Stimulated activated CD4-positive, alpha-beta T cell treated with anti-CD3 and anti-CD28 coated beads, Interleukin-4, amount 100 ng/mL, for 4 hours (primary cell): ENCODE measurements at places on chromosomes 16 and 17.

- DNase-seq, result no peak
These were observed 373.9 kb downstream of the CPPED1 start for GRCh38 chr16:12429756-12430155.

DNA sequence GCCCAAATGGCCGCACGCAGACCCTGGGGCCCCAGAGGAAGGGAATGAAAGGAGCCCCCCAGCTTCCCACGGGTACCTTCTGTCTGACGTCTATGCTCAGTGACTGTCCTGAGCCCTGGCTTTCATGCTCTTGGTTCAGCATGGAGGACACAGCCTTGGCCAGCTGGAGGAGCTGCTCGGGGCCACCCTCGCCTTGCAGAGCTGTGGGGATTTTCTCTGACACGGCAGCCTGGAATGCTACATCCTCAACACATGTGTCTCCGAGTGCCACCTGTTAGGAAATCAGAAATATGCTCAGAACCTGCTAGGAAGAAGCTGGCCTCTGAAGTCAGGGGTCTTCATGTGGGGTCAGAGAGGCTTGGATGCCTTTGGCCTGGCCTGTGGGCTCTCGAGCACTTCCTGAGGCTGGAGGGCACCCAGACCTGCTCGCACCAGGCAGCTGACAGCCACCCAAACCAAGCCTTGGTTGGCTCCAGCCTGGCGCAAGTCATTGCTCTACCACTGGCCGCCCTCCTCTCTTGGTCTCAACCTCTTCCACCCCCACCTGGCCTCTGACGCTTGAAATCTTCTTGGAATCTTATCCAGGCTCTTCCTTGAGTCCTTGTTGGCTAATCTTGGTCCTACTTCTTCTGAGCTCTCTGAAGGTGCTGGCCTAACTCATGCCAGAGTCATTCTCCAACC, 63.7 kb upstream of the BCO1 start:
- no peak for DNase-seq

DNA sequence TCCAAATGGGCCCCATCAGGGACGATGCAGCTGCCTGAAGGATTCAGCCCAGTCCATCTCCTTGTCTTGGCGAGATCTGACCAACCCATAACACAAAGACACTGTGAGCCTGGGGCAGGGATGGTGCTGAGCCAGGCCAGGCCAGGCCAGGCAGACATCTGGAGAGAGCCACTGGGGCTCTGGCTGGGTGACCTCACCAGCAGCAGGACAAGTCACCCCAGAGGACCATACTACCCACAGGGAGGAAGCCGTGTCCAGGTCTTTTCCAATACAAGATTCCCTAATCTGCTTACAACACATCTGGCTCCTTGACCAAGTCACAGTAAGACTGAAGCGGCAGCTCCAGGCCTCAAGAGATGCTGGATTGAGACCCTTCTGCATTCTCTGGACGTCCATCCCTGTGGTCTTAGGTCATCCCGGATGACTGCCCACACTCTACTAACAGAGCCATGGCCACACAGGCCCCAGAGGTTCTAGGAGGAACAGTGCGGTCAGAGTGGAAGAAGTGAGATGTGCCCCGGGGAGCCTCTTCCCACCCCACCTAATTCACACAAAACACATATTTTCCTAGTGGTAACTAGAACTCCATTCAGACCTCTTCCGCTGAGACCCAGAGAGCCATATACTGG, 81.8 kb upstream of the RCVRN start:
- no peak for DNase-seq

DNA sequence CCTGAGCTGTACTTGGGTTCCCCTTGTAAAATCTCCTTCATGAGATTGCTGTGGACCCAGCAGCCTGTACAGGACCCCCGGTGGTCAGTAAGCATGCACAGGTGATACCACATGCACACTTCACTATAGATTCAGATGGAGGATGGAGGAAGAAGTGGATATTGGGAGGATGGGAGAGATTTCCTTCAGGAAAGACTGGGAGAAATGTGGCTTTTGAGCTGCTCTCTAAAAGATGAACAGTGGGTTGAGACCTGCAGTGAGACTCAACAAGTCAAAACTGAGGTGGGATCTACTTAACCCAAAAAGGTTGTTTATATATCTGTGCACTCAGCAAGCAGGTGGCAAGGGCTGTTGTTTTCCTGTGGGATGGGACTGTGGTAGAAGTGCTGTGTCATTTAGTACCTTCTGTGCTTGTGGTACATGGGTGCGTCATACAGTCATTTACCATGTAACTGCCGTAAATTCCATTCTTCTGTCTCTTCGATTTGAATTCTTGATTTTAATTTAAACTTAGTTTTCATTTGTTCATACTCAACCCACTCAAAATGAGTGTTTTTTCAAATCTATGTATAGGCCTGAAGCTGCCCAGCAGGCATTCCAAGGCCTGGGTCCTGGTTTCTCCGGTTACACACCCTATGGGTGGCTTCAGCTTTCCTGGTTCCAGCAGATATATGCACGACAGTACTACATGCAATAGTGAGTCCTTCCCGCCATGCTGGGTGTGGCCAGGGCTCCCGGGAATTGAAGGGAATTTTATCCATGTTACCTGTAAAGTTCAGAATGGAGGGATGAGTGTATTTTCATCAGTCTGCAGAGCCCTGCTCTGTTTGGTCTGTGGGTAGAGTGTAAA, 6.9 kb downstream of the HERPUD1 start:
- DNase-seq, result no peak

DNA sequence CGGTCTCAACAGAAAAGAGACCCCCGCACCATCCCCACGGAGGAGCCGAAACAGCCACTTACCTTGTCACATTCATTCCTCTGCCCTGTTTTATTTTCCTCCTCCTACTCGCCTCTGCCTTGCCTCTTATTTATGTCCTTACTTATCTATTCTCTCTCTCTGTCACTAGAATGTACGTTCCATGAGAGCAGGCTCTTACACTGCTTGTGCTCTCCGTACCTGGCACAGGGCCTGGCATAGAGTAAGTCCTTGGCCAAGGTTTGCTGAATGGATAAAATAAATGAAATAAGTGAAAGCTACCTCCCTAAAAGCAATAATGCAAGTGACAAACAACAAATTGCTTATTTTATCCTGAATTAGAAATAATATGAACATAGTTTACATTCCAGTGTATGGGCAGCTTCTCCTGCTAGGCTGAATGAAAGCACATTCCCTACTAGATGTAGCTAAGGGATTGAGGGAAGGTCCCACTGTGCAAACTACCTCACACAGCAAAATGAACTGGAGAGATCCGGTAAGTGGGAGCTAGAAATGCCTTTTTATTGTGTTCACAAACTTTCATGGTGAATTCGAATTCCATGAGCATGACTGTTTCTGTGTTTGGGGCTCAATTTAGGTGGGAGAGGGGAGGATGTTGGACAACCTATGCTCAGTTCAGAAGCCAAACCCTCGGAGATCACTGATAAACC, 173.1 kb downstream of the PARN start:
- no peak for DNase-seq

DNA sequence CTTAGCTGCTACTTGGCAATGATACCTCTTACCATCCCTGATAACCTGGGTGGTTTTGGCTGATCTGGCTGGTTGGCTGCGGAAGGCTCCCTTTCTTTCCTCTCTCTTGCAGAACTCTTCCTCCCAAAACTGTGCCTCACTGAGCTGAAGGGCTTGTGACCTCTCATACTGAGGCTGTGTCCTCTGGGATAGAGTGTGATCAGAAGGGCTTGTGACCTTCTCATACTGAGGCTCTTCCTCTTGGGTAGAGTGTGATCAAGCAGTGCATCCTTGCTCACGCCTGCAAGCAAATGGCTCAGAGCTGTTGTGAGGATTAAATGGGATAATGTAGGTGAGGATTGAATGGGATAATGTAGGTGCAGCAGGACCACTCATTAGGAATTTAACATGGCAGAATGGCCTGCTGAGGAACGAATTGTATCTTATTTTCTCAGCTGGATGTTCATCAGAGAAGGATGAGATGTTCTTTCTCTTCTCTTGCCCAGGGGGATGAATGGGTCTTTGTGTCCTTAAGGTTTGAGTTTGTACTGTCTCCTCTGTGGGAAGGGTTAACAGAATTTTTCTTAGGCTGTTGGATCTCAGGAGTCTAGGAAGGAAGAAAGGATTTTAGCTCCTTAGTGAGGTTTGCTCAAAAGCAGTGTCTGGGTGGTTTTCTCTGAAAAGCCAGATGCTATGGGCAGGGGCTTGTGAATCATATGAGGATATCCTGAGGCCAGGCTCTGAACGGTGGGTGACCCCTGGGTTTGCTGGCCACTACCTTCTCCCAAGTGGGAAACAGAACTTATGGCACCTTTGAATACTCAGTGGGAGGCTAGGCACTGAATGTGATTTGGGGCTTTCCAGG, 130.0 kb upstream of the HS3ST2 start:
- DNase-seq, result no peak

DNA sequence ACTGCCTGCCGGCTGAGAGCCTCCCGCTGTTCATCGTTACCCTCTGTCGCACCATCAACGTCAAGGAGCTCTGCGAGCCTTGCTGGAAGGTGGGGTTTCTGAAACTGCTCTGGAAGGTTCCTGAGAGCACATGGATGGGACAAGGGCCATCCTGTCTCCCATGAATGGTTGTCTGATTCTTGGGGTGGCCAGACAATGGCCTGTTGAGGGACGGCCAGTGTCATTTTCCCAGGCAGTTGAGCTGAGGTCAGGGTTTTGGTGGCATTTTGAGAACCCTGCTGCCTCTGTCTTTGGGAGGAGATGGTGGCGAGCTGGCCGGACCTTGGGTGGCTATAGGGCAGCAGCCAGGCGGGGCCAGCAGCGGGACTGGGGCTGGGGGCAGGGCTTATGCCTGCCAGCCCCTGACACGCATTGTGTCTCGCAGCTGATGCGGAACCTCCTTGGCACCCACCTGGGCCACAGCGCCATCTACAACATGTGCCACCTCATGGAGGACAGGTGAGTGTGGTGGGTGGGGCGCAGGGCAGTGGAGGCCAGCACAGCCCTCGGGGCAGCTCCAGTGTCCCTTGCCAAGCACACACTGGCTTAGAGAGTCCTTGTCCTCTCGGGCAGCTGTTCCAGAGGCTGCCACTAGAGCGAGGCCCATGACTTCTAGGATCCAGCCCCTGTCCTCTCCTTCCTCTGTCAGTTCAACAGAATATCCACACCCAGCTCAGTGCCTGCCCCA, 9.1 kb downstream of the TSC2 start:
- DNase-seq, result no peak

DNA sequence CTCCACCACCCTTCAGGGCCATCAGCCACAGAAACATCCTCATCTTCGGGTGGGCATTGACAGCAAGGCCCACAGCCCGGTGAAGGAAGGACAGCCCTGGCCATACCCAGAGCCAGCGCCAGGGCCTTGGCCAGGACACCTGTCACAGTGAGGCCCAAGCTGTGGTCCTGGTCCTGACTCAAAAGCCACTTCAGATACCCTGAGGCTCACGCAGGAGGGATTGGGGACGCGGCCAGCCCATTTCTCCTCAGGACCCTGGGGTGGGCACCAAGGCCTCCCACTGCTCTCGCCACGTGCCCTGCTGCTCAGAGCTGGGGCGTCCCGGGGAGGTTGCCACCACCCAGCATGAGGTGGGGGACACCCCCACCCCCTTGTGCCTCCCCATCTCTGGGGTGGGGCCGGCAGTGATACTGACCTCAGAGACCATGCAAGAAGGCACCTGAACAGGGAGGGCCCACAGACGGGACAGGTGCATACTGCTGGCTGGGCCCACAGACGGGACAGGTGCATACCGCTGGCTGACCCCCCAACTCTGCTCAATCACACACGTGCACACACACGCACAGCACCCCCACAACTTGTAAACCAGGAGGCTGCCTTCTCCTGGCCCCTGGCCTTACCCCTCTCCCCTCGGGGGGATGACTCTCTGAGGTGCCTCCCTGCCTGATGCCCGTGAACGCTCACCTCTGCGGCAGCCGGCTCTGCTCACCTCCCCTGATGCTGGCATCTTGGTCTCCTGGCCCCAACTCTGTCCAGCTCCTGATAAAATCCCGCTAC, 14.2 kb downstream of the SLC7A5 start:
- DNase-seq, result no peak

- DNase-seq, result no peak
These were observed 27.9 kb upstream of the ENDOV start for GRCh38 chr17:80387071-80387470.

- no peak for DNase-seq
These were observed 37.2 kb downstream of the TENT4B start for GRCh38 chr16:50190292-50190691.
